NCI-H510A treated with DMSO at 0.1 percent for 48 hours (cell line): ENCODE measurements at places on chromosomes 13 and 19.

- DNase-seq: no peak
Observed at GRCh38 chr19:18150776-18151624, 2.0 kb upstream of the PIK3R2 start.

GRCh38 chr13:111611651-111612050 is 291.2 kb downstream of the TEX29 start:
- DNase-seq: no peak

DNA sequence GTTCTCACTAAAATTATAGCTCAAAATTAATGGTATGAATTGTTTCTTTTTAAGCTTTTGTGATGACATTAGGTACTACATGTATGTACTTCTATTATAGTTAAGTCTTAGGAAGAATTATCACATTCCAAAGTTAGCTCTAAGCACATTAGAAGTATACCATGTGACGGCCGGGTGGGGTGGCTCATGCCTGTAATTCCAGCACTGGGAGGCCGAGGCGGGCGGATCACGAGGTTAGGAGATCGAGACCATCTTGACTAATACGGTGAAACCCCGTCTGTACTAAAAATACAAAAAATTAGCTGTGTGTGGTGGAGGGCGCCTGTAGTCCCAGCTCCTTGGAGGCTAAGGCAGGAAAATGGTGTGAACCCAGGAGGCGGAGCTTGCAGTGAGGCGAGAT is 1265.1 kb upstream of the SPRY2 start:
- DNase-seq: no peak

GRCh38 chr19:22595918-22596341 is 38.2 kb upstream of the ZNF492 start:
- no peak for DNase-seq

DNA sequence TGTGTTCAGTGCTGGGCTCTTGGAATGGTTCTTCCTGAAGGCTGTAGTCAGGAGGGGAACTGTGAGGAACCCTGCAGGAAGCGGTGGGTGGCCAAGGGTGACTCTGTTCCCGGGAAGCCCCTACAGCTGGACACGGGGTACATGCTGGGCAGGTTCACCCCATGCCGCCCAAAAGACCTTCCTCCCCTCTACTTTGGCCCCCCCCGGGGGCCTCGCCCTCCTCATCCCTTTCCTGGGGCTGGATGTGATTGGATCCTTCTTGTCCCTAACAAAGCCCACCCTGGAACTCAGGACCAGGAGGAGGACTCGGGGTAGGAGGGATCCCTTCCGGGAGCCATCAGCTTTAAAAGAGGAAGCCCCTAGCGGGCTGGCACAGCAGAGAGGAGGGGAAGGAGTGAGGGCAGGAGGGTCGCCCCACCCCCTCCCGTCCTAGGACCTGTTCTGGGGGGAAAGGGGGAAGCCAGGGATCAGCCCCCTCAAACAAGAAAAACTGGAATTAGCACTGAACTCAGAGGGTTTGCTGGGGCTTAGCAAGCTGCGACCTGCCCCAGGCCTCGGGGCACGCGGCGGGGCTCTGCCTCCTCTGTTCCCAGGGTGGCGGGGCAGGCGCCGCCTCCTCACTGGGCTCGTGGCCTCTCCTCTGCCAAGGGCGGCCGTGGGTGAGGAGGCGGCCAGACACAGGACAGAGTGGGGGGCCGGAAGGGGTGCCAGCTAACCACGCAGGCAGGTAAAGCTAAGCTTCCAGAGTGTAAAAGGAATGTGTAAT is 4.0 kb downstream of the CEBPA start:
- DNase-seq: no peak

DNA sequence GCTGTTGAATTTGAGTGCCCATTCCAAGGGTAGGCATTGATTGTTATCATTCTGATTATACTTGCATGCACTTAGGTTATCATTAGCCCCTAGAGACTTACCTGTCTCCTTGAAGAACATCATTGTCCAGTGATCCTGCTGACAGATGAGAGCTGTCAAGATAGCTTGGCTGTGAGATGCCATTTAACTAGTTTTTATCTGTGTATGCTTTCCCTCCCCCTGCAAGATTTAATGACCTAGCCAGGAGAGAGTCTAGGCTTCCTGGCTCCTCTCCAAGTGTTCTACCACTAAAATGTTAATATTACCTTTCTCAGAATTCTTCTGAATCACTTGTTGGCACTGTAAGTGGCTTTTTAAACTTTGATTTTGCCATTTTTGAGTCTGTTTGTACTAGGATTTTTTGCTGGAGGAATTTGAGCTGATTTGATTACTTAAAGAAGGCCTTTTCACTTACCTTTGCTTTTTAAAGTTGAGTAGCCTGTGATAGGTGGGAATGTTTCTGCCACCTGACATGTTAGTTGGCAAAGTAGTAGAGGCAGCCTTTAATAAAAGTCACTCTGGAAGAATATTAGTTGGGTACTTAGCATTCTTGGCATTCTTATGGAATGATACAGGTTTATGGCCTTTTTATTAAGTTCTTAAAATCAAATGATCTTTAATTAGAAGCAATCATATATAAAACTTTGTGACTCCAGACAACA is 41.1 kb downstream of the ARHGAP35 start:
- DNase-seq: no peak

- DNase-seq: no peak
Observed at GRCh38 chr13:35812736-35813135, 318.4 kb downstream of the DCLK1 start.

DNA sequence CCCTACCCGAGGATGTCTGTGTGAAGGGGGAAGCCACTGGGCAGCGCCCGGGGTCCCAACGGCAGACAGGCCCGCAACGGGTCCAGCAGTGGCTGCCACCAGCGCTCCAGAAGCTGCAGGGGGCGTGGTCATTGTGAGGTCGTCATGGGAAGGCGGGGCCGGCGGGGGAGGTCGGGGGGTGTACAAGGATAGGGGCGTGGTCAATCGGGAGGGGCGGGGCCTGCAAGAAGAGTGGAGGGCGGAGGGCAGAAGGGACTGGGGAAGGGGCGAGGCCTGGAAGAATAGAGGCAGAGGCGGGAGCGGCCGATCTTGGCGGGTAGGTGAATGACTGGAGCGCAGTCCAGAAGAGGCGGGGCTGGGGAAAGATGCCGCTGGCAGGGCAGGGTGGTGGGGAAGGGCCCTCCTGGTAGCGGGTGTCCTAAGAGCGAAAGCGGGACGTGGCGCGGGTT is 4.4 kb downstream of the FUZ start:
- DNase-seq: peak; percentile 58

DNA sequence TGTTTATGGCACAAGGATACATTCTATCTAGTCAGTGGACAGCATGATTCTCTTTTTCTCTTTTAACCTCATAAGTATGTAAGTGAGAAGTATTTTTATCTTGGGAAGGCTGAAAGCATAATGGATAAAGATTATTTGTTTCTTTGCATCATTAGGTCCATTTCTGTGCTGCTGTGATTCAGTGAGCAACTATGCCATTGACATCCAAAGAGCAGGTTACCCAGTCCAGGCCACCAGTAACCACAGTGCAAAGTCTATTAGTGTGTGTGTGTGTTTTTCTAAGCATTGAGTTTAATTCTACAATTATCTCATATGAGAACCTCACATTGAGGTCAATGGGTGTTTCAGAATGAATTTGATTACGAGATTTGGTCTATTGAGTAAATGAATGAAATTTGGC is 158.8 kb upstream of the DACH1 start:
- DNase-seq: no peak

- no peak for DNase-seq
Observed at GRCh38 chr19:30122431-30122830, 180.4 kb downstream of the URI1 start.

- DNase-seq: peak; percentile 83
Observed at GRCh38 chr13:110625771-110626321, 10.5 kb downstream of the NAXD start.

GRCh38 chr19:55656988-55657747 is 2.3 kb downstream of the U2AF2 start:
- DNase-seq: no peak

DNA sequence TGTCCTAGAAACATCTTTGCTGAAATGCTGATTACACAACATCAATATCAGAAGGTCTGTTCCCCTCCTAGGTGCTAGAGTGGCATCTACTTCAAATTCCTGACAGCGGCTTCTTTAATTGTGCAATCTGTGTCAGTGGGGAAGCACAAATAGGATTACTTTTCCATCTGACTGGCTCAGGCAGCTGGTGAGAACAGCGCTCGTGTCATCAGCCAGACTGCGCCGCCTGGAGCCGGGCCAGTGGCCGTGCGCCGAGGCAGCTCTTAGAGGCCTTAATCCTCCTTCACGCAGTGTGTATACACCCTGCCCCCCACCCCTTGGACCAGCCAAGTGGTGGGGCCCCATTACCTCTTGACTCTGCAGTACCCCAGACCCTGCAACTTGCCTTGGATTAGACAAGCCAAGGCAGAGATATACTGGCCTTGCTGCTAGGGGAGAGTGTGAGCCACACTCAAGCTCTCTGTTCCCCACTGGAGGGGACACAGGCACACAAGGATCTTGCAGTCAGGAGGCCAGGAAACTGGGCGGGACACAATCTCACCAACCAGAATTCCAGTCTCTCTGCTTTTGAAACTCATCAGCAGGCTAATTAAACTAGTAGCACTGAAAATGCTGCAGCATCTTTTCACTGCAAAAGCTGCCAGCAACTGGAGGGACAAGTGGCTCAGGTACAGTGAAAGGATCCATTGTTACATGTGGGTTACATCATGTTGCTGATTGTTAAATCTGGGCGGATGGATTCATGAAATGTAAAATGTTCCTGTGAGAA is 48.9 kb upstream of the EPHX3 start:
- DNase-seq: peak; percentile 55

GRCh38 chr19:8323781-8324185 is 2.5 kb downstream of the RPS28 start:
- DNase-seq: no peak

DNA sequence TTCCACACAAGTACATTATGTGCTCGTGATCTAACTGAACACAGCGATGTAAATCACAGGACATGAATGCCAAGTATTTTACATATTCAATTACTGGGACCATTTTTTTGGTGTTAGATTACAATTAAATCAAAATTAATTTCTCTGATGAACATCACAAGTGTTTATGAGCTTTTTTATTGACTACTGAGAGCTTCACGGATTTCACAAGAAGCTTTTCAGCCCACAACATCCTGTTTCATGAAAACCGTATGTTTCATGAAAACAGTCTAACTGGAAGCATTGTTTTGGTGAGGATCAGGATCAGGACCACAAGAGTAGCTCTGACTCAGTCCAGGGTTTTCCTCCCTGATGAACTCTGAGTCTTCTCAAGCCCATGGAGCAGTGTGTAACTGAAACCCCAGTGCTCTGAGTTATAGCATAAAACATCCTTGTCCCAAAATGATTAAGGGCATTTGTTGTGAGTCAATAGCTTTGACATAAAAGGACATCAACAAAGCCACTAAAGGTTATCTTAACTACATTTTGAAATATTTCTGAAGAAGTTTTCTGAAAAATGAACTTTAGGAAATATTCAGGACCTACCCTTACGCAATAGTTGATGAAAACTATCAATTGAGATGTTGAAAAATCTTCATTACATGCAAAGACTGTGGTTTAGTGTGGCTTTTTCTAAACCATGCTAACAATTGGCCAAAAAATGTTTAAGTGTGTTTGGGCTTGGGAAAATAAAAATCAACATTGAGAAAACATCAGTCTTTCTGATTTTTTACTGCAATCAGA is 49.3 kb downstream of the UFM1 start:
- DNase-seq: no peak

- DNase-seq: peak; percentile 8
Observed at GRCh38 chr19:12453495-12453894, 12.7 kb upstream of the ZNF443 start.

DNA sequence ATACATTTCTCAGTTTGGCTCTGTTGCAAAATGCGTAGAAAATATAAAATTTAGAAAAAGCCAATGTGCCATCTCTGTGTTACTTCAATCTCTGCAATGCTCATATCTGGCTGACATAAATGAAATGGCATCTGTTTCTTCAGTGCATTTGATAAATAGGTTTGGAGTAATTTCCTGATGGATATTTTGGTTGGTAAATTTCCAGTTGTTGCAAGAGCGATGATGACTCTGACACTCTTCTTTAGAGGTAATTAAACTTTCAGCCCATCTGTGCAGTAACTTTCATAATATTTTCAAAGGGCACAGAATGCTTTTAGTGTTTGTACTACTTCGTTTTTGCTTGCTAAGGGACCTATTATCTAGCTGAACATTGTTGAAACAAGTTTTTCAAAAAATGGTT is 1286.4 kb downstream of the PCDH9 start:
- DNase-seq: no peak

DNA sequence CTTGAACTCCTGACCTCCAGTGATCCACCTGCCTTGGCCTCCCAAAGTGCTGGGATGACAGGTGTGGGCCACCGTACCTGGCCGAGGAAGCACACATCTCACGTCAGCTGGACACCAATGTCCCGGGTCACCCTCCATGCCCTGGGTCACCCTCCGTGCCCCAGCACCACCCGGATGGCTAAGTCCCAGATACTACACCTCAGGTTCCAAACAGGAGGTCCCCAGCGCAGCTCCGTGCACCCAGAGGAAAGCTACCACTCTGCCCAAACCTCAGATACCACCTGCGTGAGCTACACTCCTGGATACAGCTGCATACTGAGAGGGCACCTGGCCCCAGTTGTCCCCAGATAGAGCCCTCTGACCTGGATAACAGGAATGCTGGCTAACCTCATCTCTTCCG is 14.0 kb downstream of the LRRC4B start:
- DNase-seq: no peak

DNA sequence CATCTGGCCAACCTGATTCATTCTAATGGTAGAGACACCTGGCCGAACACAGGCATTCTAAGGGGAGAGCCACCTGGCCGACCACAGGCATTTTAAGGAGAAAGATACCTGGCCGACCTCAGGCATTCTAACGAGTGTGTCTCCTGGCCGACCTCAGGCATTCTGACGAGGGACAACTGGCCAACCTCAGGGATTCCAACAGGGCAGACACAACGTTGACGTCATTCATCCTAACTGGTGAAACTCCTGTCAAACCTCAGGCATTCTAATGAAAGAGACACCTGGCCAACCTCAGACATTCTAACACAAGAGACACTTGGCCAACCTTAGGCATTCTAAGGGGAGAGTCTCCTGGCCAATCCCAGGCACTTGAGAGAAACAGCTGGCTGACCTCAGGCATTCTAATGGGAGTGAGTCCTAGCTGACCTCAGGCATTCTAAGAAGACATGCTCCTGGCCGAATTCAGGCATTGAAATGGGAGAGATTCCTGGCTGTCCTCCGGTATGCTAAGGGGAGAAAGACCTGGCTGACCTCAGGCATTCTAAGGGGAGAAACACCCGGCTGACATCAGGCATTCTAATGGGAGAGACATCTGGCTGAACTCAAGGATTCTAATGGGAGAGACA is 1352.5 kb downstream of the UQCRFS1 start:
- DNase-seq: no peak

- DNase-seq: no peak
Observed at GRCh38 chr19:28403690-28404089, 809.3 kb downstream of the UQCRFS1 start.

- DNase-seq: peak; percentile 14
Observed at GRCh38 chr13:112781881-112782361, 92.1 kb downstream of the ATP11A start.

- DNase-seq: no peak
Observed at GRCh38 chr13:33794576-33794975, 23.4 kb upstream of the RFC3 start.
